ENCODE measurements at places on chromosomes 16 and 17.
A peak's percentile ranks its signal among the peaks of the same experiment; 100 is the strongest.

DNA sequence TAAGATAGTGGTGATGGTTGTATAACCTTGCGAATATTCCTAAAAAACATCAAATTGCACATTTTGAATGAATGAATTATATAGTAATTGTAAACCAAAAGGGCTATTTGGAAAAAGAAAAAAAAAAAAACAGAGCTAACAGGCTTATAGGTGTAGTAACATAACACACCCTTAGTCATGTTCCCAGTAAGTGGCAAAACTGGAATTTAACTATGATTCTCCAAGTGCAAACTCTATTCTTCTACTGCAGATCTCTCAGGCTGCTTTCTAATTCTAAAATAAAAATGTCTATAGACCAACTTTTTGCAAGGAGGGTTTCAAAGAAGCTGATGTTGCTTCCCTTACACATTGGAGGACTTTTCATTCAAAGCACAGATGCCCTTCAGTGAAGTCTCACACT is 293.2 kb upstream of the MON1B start:
- no peak for DNase-seq

DNA sequence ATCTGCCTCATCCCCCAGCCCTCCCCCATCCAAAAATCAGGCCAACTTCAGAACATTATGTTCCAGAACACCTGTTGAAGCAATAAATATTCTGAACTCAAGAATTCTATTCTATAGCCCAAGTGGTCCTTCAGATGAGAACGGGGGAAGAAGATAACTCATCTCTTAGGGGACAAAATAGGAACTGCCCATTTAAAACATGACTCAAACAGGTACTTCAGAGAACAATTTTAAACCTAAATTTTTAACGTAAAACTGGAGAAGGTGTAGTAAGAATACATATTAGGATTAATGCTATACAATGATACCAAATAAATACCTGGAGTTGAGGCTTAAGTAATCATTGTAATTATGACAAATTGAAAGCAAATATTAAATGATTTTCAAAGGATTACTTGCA is 112.1 kb downstream of the CDYL2 start:
- no peak for DNase-seq

- no peak for DNase-seq
These were observed 77.5 kb upstream of the CNTNAP4 start for GRCh38 chr16:76199681-76200220.

DNA sequence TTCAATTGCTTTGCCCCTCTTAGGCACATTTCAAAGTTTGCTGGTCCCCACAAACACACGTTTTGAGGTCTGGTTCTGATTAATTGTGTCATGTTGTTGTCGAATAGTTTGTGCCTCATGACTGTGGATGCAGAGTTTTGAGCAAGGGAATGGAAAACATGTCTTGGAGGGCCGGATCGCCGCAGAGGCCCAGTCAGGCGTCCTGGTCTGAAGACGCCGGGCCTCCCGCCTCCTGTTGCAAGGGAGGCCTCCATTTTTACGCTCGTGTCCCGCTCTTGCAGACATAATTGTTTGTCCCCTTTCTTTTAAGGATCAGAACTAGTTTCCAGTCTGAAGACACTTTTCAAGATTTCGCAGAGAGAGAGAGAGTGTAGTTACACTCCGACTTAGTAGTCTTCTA is 3.2 kb downstream of the NTN1 start:
- DNase-seq, result no peak

DNA sequence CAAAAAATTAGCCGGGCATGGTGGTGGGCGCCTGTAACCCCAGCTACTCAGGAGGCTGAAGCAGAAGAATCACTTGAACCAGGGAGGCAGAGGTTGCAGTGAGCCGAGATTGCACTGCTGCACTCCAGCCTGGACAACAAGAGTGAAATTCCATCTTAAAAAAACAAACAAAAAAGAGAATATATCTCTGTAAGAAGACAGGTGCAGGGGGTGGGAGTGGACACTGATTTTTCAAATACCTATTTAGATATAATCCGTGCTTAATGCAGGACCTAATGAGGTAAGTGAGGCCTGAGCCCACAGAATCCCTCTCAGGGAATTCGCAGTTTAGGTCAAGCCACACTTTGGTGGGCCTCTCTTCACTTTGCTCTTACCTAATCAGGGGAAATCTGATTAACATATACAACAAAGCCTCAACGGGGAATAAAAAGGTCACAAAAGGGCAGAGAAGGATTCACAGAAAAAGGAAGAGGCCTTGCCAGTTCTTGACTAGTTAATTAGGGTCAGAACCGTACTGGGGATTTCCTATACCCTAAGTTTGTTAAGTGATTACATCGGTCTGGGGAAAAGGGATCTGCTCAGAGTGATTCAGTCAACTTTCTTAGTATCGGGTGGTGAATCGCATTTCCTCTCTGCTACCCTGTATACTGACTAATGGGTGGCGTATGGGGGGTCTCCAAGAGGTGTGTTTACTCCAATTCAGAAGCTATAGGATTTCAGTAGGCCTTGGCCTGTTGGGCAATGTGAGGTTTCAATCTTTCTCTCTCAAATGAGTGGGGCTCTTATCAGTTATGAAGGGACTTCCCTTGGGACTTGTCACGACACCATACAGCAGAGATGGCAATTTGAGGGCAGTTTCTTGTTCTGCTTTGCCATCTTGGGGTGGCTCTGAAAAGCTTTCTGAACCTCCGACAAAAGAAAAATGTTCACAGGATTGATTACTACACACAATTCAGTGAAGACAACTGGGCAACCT is 1.9 kb upstream of the NFAT5 start:
- DNase-seq, result peak; percentile 45

- DNase-seq, result no peak
These were observed 537.1 kb upstream of the EEF2KMT start for GRCh38 chr16:5634666-5635180.

DNA sequence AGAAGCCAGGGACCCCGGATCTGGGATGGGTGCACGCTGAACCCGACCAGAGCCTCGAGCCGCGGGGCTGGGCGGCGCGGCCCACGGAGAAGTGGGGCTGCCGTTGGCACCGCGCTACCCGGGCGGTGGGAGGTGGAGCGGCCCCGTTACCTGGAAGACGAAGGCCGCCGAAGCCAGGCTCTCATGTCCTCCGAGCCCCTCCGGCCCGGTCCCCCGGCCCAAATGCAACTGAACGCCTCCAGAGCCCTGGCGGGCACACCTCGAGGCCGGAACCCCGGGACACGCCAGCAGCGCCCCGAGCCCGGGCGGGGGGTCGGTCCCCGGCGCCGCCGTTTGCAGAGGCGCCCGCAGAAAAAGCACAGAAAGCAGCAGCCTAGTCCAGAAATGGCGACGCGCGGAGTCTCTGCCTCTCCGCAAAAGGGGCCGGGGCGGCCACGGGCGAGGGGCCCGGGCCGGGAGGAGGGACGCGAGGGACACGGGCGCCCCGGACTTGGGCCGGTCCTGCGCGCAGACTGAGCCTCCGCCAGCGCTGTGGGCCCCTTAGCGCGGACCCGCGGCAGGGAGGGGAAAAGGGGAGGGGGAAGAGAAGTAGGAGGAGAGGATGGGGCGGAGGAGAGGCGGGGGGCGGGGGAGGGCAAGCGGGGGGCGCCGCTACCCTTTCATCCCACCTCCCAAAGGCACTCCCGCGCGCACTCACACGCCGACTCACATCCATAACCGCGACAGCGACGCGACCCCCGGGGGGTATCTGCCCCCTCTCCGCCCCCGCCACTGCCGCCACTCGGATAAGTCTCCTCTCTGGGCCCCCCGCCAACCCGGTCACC is 1.4 kb downstream of the AXIN2 start:
- DNase-seq, result no peak

GRCh38 chr17:65930140-65930730 is 261.7 kb downstream of the CEP112 start:
- DNase-seq, result no peak

- no peak for DNase-seq
These were observed 691.6 kb upstream of the RBFOX1 start for GRCh38 chr16:6641091-6641490.

GRCh38 chr17:35214631-35215273 is 20.6 kb upstream of the SLC35G3 start:
- DNase-seq, result peak; percentile 11

- no peak for DNase-seq
These were observed 3.7 kb upstream of the PYCR1 start for GRCh38 chr17:81940538-81941483.

DNA sequence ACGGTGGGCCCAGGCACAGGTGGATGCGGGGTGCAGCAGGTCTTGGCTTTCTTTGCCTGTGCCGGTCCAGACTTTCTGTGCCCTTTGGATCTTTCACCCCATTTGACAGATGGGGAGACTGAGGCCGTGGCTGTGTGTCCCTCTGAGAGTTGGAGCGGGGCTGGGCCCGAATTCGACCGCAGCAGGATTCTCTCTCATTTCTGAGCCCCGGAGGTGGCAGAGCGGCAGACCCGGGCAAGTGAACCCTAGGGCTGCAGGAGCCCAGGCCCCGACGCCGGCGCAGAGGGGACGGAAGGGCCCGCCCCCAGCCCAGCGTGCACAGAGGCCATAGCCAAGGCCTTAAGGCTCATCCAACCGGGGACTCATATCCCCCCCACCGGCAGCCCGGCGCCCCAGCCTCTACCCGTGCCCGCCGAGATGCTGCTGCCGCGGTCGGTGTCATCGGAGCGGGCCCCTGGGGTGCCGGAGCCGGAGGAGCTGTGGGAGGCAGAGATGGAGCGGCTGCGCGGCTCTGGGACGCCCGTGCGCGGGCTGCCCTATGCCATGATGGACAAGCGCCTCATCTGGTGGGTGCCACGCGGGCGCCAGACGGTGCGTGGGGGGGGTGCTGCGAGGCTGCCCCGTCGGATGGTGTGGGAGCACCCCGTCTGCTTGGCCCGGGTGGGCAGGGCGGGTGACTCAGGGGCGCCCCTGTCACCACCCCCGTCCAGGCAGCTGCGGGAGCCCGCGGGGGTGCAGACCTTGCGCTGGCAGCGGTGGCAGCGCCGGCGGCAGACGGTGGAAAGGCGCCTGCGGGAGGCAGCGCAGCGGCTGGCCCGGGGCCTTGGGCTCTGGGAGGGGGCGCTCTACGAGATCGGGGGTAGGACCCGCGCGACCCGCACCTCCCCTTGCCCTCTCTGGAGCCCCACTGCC is 857 bp downstream of the TMC8 start:
- peak; percentile 45 for DNase-seq

GRCh38 chr17:77217123-77217522 is 76.4 kb downstream of the SEC14L1 start:
- no peak for DNase-seq

GRCh38 chr17:40035162-40035559 is 19.0 kb downstream of the MED24 start:
- DNase-seq, result no peak

DNA sequence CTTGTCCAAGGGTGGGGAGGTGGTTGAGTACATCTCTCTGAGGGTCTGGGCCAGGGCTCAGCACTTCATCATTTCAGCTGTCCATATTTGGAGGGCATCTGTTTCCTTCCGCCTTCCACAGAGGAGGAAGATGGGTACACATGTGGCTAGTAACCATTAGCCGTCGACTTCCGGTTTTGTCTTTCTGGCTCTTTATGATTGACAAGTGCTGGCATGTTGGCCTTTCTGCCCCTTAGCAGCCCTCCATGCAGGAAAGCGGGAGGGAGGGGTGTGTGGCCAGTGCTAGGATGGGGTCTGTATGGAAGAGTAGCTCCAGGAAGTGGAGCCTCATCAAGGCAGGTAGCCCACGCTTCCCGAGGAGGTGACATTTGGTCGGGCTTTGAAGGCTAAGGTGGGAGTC is 69.6 kb downstream of the RAI1 start:
- DNase-seq, result no peak

GRCh38 chr17:8005967-8006730 is 3.7 kb downstream of the GUCY2D start:
- no peak for DNase-seq

DNA sequence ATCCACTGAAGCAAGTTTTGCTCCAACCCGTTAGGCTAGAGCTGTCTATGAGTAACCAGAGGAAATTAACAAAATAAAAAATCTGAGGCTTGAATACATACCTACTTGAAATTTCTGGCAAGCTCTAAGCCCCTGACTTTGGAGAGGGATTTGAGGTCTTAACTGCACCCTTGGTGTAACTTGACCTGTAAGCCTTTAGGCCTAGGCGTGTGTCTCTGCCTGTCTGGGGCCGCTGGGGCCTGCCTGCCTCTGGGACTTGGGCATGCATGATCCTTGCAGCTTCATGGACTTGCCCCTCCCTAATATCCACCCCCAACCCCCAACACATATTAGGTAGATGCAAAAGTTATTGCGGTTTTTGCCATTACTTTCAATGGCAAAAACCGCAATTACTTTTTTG is 3.7 kb upstream of the CDC42EP4 start:
- no peak for DNase-seq

- no peak for DNase-seq
These were observed at the start of gene PTX4 for GRCh38 chr16:1488619-1489018. PTX4 (minus strand) TSS chr16:1488944; CDS start chr16:1488909, 35 bp downstream.

GRCh38 chr16:87406495-87407088 is 14.5 kb downstream of the MAP1LC3B start:
- DNase-seq, result no peak

DNA sequence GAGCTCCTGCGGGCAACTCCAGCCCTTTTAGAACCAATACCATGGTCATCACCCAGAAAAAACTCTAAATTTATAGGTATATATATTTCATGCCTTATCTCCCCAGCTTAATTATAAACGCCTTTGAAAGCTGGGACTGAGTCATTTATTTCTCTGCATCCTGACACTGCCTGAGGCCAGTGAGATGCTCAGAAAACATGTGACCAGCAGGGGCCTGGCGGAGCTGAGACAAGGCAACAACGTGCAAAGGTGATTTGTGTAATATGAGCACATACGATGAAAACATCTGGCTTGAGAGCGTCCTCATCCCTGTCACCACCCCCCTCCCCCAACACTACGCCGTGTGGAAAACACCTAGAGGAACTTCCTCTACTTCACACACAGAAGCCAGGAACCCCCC is 22.7 kb downstream of the NXN start:
- DNase-seq, result no peak

- DNase-seq, result no peak
These were observed 17.4 kb downstream of the GAA start for GRCh38 chr17:80118601-80119270.

DNA sequence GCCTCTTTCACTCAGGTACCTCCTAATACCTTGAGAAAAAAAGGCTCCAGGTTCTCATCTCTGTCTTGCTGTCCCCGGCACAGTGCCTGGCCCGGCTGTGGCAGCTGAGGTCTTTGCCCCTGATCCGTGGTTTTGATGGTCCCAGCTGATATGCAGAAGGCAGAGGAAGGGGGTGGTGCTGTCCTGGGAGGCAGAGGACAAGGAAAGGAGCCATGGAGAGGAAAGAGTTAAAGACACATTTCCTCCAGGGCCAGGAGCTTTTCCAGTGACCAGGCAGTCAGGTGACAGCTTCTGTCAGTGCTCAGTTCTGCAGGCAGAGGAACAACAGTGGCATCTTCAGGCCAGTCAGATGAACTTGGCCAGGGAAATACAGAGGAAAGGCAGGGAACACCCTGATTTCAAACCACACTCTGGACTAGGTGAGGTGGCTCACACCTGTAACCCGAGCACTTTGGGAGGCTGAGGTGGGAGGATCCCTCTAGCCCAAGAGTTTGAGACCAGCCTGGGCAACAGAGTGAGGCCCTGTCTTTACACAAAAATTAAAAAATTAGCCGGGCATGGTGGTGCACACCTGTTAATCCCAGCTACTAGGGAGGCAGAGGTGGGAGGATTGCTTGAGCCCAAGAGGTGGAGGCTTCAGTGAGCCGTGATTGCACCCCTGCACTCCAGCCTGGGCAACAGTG is 3.3 kb upstream of the COG1 start:
- no peak for DNase-seq

- DNase-seq, result no peak
These were observed 4.2 kb downstream of the FOXC2 start for GRCh38 chr16:86570558-86571529.

GRCh38 chr17:50534222-50534978 is 1.9 kb downstream of the EPN3 start:
- no peak for DNase-seq

- DNase-seq, result no peak
These were observed at the start of gene TEX19 for GRCh38 chr17:82358465-82359350. TEX19 (plus strand) TSS chr17:82359247; CDS start chr17:82362151, 2,904 bp downstream.

- peak; percentile 90 for DNase-seq
These were observed 5.3 kb upstream of the HIC1 start for GRCh38 chr17:2049333-2050299.
